ENCODE measurements at places on chromosomes 1 and 21. TPM values are rescaled to one million over a fixed set of nuclear protein-coding genes. Genes with fewer than 3 reads are reported as not detected.
A peak's percentile ranks its signal among the peaks of the same experiment; 100 is the strongest.

Gene GPA33
- 0.11 TPM for total RNA-seq

DNA sequence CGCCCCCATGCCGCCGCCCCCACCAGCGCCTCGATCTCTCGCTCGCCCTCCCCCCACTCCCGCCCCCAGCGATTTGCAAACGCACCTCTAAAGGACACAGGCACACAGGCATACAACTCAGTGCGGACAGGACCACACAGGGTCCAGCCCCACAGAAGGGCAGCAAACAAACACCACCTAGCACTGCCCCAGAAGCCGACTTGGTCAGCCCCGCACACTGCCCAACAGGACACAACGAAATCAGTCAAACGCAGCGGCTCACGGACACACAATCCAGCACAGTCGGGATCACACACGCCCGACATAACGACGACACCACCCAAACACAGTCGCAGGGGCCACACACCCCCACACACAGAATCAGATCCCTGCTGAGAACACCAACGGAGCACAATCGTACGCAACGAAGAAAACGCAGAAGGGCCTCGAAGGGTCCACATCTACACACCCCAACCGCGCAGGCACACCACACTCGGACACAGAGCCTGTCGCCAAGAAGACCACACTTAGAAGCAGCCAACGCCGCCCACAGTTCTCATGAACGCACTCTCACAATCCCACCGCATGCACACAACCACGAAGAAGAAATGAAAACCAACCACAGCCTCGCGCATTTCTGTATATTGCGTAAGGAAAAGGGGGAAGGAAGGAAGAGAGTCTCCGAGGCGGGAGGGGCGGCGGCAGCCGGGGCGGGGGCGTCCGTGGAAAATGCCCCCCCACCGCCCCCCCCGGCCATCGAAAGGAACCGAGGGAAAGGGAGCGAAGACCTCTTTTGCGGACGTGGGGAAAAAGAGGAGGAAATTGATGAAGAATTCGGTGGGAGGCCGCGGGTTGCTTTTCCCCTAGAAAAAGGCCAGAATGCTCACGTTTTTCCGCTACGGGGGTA lies 481 bp downstream of the TAL1 start:
- peaks cover 9% of the 10 kb centered on the region for H3K4me1 ChIP-seq
- H3K36me3 ChIP-seq = no peaks in the 10 kb centered on the region
- DNase-seq = peak; percentile 70
- no peak overlapping the region for H3K27ac ChIP-seq
- H3K4me3 ChIP-seq = peak overlapping the region; percentile 15
- H3K27me3 ChIP-seq = peaks cover 90% of the 10 kb centered on the region

Gene C1orf141
- not detected for total RNA-seq

- H3K27ac ChIP-seq = no peak overlapping the region
- H3K27me3 ChIP-seq = no peaks in the 10 kb centered on the region
- no peaks in the 10 kb centered on the region for H3K36me3 ChIP-seq
- no peak overlapping the region for H3K4me3 ChIP-seq
Measured at GRCh38 chr1:116481934-116482333, 88.9 kb downstream of the CD58 start.

DNA sequence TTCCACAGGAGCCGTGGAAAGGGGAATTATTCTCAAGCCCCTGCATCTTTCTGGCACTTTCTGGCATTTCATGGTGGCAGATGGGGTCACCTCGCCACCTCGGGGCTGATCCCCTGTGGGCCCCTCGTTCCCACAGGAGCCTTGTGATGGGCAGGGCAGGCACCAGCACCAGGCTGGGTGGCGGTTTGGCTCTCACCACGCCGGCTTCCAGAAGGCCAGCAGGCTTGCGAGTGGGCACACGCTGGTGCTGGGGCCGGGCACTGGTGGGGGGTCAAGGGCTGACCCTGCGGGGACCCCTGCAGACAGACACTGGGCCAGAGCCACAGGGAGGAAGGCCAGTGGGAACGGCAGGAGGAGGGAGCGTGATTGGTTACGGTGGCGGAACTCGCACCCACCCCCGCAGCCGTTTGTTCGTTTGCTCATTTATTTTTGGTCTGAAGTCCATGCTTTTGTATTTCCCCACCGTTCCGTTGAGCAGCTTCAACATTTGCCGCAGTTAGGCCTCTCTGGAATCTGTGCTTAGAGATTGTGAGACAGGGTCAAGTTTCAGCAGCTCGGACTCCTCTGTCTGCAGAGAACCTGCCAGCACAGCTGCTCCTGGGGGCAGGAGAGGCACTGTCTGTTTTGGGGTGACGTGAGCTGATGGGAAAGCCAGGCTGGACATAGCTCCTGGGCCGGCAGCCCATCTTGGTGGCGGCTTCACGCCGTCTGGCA lies 5.3 kb downstream of the COL18A1 start:
- H3K4me3 ChIP-seq = no peak overlapping the region
- peak overlapping the region; percentile 98 for H3K27ac ChIP-seq
- no peaks in the 10 kb centered on the region for H3K36me3 ChIP-seq

DNA sequence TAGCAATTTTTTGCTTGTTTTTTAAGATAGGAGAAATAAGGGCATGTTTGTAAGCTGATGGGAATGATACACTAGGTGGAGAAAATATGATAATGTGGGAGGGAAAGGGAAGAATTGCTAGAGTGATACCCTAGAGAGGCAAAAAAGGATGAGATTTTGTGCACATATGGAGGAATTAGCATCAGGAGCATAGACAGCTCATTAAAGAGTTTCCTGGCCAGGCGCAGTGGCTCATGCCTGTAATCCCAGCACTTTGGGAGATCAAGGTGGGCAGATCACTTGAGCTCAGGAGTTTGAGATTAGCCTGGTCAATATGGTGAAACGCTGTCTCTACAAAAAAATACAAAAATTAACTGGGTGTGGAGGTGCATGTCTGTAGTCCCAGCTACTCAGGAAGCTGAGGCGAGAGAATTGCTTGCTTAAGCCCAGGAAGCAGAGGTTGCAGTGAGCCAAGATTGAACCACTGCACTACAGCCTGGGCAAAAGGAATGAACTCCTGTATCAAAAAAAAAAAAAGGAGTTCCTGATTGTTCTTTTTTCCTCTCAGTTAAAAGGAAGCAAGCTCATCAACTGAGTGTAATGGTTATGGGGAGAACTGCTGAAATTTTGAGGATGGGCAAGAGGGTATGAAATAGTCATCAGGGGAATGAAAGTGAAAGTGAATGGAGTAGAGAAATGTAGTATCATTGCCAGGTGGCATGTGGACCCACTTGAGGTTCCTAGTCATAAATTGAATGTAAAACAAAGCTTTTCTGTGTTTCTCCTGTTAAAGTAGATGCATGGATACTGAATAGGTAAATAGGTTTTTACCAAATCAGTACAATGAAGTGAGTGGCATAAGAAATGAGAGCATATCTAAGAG lies 35.5 kb downstream of the SH3GLB1 start:
- H3K4me1 ChIP-seq = no peaks in the 10 kb centered on the region
- peaks cover 49% of the 10 kb centered on the region for H3K36me3 ChIP-seq
- H3K4me3 ChIP-seq = no peak overlapping the region
- H3K27me3 ChIP-seq = no peaks in the 10 kb centered on the region

DNA sequence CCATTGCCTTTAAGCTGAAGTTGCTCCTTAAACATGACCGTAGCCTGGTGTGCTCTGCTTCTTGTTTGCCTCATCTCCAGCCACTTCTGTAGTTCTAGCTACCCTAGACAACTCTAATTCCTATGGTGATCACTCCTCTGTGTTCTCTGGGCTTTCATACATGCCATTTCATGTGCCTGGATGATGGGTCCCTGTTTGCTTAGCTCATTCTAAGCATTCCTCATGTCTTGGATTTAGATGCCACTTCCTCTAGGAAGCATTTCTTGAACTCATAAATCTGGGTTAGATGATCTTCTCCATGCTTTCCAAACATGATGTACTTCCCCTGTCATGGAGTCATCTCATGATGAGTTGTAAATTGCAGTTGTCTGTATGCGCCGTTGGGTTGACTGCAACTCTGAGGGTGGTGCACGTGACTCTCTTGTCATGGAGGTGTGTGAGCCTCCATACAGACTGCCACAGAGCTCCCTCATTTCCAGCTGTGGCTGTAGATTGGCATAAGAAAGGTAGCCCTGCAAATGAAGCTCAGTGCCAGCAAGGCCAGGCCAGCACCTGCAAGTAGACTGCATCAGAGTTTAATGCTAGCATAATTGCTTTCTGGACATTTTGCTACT lies 77.2 kb downstream of the LAMC1 start:
- no peaks in the 10 kb centered on the region for H3K27me3 ChIP-seq
- H3K27ac ChIP-seq = no peak overlapping the region
- no peak overlapping the region for H3K4me3 ChIP-seq
- no peak for DNase-seq
- H3K4me1 ChIP-seq = peaks cover 10% of the 10 kb centered on the region

DNA sequence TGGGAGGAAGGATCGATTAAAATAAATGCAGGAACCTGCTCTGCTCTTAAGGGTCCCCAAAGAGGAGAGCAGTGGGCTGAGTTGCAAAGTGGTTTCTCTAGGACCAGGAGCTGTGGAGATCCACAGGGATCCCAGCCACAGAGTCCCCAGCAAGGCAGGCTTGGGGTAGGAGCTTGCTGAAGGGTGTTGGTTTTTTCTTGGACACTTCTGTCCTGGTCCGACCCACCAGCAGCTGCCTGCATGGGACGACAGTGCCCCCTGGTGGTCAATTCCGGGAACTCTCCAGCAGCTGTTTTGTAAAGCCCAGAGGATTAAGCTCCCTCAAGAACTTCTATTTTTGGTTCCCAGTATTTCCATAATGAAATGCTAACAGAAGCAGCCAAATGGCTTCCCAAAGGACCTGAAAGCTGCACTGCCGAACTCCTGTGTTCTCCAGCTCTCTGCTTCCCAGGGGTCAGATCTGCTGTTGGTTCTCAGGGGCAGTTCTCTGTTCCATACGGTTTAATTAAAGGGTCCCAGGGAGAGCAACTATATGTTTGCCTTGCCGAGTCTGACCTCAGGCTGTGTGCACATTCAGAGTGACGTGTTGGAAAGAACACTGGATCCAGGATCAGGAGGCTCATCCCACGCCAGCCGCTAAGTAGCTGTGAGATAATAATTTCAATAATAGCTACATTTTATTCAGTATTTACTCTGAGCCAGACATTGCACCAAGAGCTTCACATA lies 23.2 kb downstream of the NENF start:
- H3K4me3 ChIP-seq = no peak overlapping the region
- H3K27me3 ChIP-seq = no peaks in the 10 kb centered on the region
- peak; percentile 92 for DNase-seq
- no peaks in the 10 kb centered on the region for H3K36me3 ChIP-seq
- peaks cover 3% of the 10 kb centered on the region for H3K4me1 ChIP-seq

Data from cardiac muscle cell (in vitro differentiated cells and primary cell).